ENCODE measurements at places on chromosomes 7 and 10.
A peak's percentile ranks its signal among the peaks of the same experiment; 100 is the strongest.

DNA sequence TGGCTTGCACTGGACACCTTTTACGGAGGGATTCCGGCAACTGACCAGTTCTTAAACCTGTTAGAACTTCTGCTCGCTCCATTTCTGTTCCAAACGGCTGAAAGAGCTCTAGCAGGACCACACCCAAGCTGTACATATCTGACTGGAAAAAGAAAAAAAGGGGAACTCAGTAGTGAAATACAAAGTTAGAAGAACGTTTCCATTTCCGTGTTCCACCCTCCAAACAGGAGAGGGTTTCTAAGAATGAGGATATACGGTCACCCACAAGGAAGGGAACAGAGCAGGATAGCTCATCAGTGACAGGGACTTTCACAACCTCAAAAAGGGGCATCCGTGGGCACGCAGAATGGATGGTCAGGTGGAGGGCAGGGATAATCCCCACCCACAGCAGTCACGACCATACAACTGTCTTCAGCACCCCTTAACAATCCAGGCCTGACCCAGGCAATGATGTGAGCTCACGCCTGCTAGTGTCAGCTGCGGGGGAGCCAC, 4.3 kb upstream of the ANKRD61 start:
- DNase-seq, result no peak

DNA sequence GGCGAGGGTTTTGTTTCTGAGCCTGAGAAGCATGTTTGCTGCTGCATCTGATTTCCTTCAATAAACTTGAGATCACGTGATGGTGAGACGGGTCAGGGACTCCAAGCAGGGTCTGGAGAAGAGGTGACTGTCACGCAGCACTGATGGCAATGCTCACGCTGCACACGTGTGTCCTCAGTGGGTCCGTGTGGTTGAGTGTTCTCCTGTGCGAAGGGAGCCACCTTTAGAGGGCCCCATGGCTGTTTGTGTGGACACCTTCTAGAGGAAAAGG, 100.4 kb downstream of the WDR37 start:
- no peak for DNase-seq

- no peak for DNase-seq
These were observed 182.6 kb downstream of the COBL start for GRCh38 chr7:51134013-51134441.

DNA sequence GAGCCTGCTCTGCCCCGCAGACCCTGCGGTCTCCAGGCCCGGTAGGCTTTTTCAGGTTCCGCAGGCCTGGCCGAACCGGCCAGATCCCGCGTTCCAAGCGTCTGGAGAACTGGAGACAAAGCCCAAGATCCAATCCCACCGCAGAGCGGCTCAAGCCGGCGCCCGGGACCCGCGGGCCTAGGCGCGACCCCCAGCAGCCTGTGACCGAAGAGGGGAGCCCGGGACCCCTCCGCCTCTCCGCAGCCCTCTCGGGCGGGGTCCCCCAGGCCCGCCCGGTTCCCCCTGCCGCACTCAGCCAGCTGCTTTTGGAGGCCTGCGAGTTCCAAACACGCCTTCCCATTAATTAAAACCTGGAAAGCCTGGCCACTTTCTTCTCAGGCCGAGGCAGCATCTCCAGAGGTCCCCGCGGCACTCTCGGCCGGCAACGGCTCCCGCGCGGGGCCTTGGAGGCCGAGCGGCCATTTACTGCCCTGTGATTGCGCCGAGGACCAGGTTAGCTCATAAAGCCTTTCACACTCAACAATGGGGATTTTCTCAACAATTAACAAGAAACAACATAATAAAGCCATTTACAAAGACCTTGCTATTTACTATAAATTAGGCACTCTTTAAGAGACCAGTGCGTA, 16.7 kb downstream of the SKIDA1 start:
- DNase-seq, result no peak

DNA sequence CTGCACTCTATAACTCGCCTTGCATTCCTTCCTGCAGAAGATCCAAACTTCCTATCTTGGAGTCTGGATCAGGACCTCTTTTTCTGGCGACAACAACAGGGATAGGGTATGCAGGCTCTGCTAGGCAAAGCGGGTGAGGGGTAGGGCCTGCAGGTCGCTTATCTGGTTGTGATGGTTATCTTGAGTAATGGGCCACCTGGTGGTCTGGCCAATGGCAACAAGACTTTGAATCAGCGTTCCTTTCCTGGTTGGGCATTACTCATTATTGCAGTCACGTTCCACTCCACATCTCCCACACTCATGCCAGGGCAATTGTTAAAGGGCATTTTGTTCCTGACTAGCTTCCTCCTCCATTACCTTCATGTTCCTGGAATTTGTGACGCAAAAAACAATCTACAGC, 48.4 kb upstream of the PLXDC2 start:
- DNase-seq, result no peak

DNA sequence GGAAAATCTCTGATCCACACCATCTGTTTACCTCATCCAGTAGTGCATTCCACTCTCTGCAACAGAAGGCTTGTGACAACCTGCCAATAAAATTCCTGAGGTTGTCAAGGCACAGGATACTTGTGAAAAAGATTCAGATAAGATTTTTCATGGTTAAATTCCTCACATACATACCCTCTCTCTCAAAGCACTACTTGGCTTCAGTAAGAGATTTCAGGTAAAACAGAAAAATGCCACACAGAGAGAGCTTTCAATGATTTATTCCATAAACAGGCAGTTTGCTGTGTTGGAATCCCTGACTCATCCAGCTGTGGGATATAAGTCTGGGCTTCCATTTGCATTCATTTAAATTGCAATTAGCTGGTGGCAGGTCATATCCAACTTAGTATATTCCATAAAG, 99.7 kb upstream of the CAV2 start:
- DNase-seq, result no peak

DNA sequence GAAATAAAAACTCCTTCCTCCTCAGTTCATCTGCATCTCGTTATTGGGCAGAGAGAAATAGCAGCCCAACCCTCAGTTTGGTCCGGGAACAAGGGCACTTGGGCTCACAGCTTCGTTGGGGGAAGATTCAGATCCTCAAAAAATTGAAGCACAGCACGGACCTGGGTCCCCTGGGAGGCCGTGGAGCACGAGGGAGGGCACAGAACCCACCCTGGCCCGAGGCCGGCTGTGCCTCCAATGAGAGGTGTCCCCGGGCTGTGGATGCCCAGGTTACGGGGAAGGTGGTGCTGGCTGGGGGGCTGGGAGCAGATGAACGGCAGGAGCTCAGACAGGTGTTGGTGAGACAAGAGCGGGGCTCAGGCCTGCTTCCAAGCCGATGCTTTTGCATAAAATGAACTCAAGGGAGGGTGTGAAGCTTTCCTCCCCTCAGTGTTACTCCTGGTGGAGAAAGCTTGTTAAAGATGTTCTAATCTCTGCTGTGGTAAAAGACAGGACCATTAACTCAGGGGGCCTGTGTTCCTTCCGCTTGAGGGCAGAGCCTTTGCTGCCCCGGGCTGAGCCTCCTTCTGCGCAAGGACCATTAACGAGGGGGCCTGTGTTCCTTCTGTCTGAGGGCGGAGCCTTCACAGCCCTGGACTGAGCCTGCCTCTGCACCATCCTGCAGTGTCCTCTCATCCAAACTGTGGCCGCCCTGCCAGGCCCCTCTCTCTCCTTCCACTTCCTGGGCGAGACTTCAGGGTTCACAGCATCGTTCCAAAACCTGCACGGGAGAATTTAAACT, 302.2 kb downstream of the ADARB2 start:
- DNase-seq, result no peak

DNA sequence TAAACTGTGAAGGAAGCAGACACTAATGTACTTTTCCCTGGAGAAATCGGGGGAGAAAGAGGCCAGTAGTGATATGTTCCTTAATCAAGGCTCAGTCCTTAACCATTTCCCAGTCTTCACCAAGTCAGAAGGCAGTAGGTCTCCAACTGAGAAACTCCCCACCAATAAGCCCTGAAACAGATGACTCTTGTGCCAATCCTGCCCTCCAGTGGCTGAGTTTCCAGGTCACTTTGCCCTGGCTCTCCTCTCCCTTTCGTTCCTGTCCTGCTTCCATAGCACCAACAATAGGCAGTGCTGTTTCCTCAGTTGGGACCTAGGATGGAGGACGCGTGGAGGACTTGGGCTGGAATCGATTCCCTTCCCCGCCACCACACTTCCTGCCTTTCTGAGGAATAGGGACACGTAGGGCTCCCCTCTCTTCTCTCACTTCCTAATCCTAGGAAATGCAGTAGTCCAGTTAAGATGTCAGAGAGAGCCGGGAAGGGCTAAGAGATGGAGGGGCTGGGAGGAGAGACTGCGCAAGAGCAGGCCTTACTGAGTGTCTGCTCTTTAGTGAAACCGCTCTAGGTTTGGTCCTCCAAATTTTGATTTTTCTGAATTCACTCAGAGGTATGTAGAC, 23.4 kb downstream of the ATOH7 start:
- DNase-seq, result peak; percentile 39

DNA sequence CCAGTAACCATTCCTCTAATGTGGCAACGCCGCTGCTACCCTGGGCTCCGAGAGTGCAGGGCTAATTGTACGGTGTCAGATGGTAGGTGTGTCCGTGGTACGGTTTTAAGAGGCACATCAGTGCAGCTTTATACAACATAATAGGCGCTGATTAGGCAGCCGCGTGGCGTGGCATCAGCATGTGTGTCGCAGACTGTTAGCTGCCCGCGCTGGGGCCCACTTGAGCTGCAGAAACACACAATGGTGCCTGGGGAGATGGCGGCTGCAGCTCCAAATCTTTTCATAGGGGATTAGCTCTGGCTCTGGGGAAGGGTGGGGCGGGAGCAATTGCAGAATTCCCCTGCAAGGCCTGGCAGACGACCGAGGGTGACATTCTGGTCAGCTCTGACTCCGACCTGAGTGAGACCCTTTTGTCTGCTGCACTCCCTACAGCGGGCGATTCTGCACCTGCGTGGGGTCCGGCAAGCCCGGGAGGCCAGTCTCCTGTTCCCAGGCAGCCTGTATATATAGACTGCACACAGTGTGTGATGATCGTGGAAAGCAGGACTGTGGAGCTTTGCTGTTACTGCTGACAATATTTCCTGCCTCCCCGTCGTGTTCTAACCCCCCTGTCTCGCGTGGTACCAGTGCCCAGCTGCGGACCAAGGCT, 722.7 kb upstream of the CELF2 start:
- DNase-seq, result peak; percentile 16

DNA sequence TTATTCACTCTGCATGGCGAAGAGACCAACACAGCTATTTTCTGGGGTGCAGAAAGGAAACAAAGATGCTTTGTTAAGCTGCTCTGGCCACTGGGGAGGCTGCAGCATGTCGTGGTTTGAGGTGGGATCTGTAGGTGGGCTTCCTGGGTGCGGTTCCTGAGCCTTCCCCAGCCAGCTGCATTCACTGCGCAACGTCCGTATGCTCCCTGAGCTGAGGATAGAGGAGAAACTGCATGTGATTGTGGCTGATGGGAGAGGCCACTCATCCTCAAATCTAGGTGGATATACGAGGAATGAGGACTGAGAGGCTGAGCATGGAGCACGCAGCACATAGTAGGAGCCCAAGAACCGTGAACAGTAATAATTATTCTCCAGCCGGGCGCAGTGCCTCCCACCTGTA, 9.9 kb upstream of the DNAAF5 start:
- DNase-seq, result no peak

GRCh38 chr7:116501425-116502167, 2.1 kb downstream of the CAV2 start:
- no peak for DNase-seq

- DNase-seq, result no peak
These were observed 26.3 kb upstream of the COMTD1 start for GRCh38 chr10:75261813-75262705.

GRCh38 chr10:101297901-101298486, 56.0 kb upstream of the BTRC start:
- peak; percentile 24 for DNase-seq

GRCh38 chr10:45163315-45163975, 152.0 kb downstream of the OR13A1 start:
- DNase-seq, result no peak

DNA sequence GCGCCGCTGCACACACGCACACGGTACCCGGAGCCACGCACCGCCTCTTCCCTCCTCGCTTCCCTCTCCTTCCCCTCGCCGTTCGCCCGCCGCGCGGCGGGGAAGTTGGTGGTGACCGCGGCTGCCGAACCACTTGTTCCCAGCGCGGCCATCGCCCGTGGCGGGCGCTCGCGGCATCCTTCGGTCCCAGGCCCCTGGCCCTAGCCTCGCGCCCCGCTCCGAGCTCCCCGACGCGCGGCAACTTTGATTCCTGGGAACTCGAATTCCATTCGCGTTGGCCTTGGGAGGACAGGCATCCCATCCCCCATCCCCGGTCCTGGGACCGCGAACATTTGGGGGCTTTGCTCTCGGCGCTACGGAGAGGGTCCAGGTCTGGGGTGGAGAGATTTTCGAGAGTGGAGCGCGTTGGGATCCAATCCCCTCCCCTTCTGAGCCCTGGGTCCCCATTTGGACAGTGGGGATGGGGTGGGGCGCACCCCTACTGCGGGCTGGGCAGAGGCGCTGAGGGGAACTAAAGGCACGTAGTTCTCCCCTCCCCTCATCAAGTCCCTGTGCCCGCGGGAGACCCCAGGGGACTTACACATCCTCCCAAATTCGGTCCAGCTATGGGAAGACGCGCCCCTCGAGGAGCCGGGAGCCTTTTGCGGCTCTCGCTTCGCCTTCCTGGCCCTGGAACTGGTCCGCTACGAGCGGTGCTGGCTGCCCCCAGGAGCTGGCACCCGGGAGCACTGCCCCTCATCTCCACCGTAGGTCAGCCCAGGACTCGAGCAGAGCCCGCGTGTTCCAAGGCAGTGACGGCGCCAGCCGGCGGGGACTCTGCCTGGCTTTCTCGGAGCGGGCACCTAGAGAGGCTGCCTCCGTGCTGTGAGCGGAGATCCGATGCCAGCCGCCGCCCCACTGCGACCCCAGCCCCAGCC, 834 bp downstream of the CDH23 start:
- no peak for DNase-seq

- no peak for DNase-seq
These were observed 125.7 kb downstream of the OAT start for GRCh38 chr10:124292911-124293615.

GRCh38 chr10:132916421-132916841, 25.9 kb downstream of the CFAP46 start:
- DNase-seq, result no peak

Data from NCI-H748 treated with DMSO at 0.1 percent for 48 hours (cell line).